ENCODE measurements at places on chromosomes 7 and 10.
A peak's percentile ranks its signal among the peaks of the same experiment; 100 is the strongest.

GRCh38 chr10:86203162-86203905 is 163.3 kb downstream of the GRID1 start:
- peak; percentile 75 for DNase-seq

- DNase-seq = no peak
Observed at GRCh38 chr7:1807821-1808600, 137.9 kb downstream of the ELFN1 start.

DNA sequence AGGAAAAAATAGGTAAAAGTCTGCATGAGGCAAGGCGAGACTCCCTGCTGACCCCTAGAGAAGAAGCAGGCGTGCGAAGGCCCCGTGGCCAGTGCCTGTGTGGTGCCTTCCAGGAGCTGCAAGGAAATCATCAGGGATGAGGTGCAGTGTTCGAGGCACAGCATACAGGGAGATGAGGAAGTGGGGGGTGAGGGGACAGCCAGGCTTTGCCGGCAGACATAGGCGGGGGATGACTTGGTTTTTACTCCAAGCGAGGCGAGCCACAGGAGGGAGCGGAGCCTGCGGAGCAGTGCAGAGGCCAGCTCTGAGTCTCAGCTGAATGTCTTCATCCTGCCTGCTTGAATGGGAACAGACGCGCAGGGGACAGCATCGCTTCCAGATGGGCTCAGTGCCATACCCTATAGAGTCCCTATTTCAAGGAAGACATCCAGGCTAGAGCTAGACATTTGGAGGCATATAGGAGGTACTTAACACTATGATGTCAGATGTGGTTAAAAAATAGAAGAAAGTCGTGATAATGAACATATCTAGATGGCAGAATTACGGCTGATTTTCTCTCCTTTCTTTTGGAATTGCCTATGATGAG is 49.5 kb downstream of the TCERG1L start:
- no peak for DNase-seq

- DNase-seq = no peak
Observed at GRCh38 chr7:157825325-157825724, 488.5 kb downstream of the DNAJB6 start.

DNA sequence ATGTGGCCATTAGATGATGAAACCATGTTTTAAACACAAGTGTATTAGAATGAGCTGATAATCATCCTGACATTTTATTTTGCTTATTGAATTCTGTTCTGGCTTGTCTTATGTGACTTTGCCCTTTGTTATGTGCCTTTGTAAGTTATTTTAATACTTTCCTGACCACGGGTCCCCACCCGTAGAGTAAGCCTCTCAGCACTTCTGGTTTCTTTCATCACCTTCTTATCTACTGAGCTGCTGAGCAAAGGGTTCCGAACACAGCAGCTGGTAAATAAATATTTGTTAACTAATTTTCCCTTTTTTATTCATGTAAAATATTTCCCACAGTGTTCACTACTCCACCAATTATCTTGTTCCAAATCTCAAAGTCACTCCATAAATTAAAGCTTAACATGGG is 1115.3 kb downstream of the SORCS3 start:
- no peak for DNase-seq

DNA sequence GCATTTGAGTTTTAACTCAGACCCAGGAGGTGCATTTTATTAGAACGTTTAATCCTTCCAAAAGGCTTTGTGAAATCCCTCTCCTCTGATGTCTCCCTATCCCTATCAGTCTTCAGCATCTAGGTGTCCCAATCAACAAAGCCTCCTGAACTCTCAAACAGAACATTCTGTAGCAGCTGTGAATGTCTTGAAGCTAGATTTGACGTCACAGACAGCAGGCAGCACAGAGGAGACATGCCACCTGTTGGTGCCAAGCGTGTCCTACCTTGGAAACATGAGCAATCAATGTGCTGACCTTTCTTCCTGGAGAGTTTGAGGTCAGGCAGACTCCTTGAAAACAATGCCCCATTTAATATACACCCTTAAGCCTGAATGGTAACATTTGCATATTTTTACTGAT is 125.5 kb downstream of the RNLS start:
- no peak for DNase-seq

- no peak for DNase-seq
Observed at GRCh38 chr10:132396494-132397035, 435 bp upstream of the PWWP2B start.

DNA sequence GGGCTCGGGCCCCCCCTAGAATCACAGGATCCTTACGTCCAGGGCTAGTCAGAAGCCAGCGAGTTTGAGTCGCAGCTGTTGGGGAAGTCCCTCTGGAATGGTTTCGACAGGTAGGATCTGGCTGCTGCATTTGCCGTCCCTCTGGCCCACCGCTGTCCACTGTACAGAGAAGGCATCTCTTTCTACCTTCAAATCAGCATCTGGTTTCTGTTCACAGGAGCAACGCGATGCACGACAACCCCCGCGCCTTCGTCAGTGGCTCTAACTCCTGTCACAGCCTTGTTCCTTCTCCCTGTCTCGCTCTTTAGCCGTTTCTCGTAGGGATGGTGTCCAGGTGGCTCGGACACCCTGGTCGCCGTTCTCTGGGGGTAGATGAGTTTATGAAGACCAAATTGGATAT is 11.2 kb upstream of the PFKFB3 start:
- no peak for DNase-seq

- DNase-seq = no peak
Observed at GRCh38 chr7:33593611-33594010, 311.7 kb upstream of the BMPER start.

DNA sequence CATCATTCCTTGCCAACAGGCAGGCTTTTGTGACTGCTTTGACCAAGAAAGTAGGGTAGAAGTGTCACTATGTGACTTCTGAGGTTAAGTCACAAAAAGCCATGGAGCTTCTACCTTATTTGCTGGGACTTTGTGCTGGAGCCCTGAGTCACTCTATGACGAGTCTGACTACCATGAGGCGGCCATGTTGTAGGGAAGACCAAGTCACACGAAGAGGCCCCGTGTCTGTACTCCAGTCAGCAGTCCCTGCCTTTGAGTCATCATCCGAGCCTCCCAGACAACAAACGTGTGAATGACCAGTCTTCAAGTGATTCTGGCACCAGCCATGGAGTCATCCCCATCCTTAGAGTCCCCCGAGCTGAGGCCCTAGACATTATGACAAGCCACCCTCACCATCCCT is 3.5 kb upstream of the MYL10 start:
- DNase-seq = no peak

GRCh38 chr10:124999433-125000365 is 57.8 kb downstream of the ZRANB1 start:
- peak; percentile 4 for DNase-seq

DNA sequence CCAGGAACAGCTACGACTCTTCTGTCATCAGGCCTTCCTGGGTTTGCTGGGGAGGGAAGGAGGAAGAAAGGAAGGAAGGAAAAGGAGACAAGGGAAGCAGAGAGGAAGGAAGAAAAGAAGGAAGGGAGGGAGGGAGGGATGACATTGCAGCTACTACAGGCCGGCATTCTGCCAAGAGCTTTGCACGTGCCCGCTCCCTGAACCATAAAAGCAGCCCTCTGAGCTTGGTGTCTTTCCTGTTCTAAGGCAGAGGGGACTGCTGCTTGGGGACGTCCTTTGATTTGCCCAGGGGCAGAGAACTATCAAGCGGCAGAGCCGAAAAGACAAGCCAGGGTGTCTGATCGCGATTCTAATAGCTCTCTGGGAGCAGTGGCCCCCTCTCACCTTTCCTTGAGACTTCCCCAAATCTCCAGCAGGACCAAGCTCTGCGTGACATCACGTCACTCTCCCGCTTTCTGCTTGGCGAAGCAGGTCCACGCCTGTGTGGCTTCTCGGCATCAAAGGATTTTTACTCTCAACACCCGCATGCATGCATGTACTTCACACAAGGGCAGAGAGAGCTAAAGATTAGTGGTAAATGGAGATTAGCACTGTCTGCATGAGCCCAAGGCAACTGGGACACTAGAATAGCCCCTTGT is 167.8 kb upstream of the AUTS2 start:
- DNase-seq = no peak

GRCh38 chr7:82507365-82507975 is 63.9 kb upstream of the CACNA2D1 start:
- no peak for DNase-seq

Data from WTC11 (cell line).